Omental fat pad (tissue), 4 donors: ENCODE measurements at places on chromosomes 1 and 21.

DNA sequence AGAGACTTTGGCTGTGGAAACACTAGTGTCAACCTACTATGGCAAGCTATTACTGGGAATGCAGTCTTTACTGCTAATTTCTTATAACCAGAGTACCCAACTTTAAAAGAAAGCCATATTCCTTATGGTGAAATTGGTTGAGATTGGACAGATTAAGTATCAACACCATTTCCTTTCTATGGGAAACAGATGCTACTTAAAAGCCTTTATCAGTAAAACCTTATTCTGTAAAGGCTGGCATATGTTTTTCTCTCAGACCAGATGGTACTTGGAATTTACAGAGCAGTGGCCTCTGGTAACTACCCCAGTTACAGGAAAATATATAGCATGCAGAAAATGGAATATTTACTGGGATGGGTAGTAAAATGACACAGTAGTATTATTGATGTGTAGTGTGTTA lies 18.8 kb downstream of the IFI44 start:
- no peak for DNase-seq

DNA sequence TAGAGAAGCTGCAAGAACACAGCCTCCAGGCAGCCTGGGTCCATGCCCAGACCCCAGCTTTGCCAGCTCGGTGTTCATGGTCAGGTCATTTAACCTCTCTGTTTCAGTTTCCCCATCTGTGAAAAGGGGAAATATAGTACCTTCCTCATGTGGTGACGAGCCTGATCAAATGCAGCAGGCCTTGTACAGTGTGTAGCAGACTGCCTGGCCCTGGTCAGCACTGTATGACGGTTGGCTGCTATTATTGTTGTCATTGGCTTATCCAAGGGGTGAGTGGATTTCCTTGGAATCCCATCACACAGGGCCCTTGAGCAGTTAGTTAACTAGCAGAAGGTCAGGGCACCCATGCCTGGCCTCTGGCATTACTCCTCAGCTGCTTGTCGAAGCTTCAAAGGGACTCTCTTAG lies 6.6 kb upstream of the TMEM51 start:
- DNase-seq = no peak

- DNase-seq = no peak
These were observed 310.2 kb downstream of the PTPRU start for GRCh38 chr1:29546496-29546895.

DNA sequence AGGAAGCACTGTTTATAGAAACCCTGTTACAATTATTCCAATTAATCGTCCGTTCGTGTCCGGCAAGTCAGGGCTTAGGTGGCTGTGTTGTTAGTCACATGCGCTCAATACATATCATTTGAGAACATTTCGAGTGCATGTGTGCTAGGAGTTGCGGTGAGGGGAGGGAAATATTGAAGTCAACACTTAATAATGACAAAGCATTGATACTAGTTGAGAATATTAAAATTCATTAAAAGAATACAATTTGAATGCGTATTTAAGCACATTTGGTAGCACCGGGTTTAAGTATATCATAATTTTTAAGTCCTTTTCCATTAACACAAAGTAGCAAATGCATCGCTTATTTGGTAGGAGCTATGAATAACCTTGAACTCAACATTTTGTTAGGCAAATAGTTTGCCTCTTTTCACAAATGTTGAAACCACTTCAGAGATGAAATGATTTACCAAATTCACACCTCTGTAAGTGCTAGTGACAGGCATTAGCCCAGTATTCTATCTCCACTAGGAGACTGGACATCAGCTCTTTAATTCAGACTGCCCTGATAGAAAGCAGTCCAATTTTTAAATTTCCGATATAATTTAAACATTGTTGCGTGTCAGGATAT lies 1.1 kb upstream of the SERBP1 start:
- no peak for DNase-seq

DNA sequence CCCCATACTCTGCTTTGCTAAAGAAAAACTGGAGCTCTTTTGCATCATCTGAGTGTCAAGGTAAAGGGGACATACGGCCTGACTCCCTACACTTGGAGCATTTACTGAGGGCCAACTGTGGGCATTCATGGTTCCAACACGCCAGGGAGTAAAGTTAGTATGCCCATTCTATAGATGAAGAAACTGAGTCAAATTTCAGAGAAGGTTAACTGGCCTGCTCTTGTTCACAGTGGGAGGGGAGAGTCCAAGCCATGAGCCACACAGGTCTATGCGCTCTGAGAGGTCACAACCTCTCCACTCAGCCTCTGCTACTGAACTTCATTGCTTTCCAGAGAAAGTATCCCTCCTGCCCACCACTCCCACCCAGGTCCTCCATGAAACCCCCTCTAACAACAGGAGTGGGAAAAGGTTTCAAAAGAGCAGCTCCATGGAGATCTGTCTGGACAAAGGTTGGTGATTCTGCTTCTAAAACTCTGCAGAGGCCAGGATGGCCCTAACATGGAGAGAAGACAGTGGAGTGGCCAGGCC lies 6.8 kb upstream of the KCNN3 start:
- no peak for DNase-seq
